ENCODE measurements at places on chromosomes 7 and 10. TPM values are rescaled to one million over a fixed set of nuclear protein-coding genes. Genes with fewer than 3 reads are reported as not detected.

TSPAN15 gene
- total RNA-seq = 0.83 TPM

MGAM2 gene
- total RNA-seq = 0.02 TPM

DNA sequence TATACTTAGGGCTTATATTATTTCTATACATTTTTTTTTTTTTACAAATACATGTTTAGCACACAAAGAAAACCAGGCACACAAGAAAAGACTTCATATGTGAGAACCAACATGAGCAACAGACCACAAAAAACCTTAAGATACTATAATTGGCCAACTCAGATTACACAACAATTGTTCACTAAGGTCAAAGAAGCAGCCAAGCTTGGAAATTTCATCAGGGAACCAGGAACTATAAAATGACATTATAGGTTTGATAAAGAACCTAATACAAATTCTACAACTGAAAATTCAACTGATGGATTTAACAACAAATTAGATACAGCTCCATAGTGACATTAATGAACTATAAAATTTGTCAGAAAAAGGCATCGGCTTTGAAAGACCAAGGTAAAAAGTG lies 4.4 kb upstream of the LUC7L2 start:
- H3K4me3 ChIP-seq = no peak overlapping the region
- DNase-seq = no peak
- peaks cover 5% of the 10 kb centered on the region for H3K36me3 ChIP-seq
- no peak overlapping the region for H3K27ac ChIP-seq
- no peaks in the 10 kb centered on the region for H3K27me3 ChIP-seq

DNA sequence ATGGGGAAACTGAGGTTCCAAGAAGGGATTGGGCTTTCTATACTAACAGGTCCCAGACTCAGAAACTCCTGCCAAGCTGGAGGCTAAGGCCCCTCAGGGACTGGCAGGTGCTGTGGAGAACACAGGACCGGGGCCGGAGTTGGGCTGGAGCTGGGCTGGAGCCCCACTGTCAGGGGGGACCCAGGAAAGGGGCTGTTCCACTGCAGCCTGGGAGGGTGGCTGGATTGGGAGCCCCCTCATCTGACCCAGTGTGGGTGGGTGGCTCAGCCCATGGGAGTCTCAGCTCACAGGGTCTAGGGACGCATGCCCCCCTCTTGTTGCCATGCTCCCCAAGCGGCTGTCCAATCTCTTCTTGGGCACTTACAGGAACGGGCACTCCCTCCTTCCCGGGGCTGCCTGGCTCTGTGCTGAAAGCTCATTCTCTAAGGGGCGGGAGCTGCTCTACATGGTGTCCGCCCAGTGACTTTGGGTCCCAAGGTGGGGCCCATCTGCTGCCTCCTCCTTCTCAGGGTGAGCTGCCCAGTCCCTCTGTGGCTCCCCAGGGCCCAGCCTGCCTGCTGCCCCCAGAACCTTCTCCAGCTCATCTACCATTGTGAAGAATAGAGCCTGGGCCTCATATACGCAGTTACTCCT lies 126.5 kb downstream of the MYL10 start:
- H3K4me1 ChIP-seq = no peaks in the 10 kb centered on the region
- no peak overlapping the region for H3K27ac ChIP-seq
- H3K27me3 ChIP-seq = peaks cover 85% of the 10 kb centered on the region
- DNase-seq = no peak
- H3K36me3 ChIP-seq = no peaks in the 10 kb centered on the region

NAT16 gene
- total RNA-seq = not detected
